ENCODE measurements at places on chromosomes 11 and 22.

DNA sequence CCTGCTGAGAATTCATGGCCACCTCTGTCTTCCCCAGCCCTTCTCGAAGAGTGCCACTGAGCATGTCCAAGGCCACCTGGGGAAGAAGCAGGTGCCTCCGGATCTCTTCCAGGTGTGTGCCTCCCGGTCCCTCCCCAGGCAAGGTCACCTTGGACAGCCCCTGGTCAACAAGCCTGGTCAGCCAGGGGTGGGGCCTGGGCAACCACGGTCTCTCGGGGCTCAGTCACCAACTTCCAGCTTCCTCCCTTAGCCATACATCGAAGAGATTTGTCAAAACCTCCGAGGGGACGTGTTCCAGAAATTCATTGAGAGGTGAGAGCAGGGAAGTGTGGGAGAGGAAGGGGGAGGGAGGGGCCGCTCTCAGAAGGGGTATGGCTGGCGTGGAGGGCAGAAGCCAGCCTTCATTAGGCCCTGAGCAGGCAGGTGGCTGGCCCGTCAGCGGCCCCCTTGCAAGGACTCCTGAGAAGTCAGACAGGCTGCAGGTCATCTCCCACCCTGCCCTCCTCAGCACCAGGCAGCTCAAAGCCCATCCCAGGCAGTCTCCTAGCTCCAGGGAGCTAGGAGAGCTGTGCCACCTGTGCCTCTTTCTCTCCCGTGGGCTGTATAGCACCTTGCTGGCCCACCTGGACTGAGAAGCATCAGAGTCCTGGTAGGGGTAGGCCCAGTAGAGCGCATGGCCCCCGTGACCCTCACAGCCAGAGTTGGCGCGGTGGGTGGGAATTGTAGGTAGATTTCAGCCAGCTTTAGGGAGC lies 9.3 kb upstream of the ANKRD13D start:
- DNase-seq = no peak

GRCh38 chr11:22991196-22991595 lies 130.9 kb upstream of the CCDC179 start:
- DNase-seq = no peak

- no peak for DNase-seq
These were observed 60.4 kb downstream of the IMMP1L start for GRCh38 chr11:31449040-31449439.

- DNase-seq = no peak
These were observed 64.8 kb downstream of the RPUSD4 start for GRCh38 chr11:126146454-126147192.

GRCh38 chr11:131601586-131601985 lies 231.2 kb downstream of the NTM start:
- no peak for DNase-seq

GRCh38 chr11:2250041-2250440 lies 20.3 kb downstream of the ASCL2 start:
- DNase-seq = no peak

- DNase-seq = no peak
These were observed 24.1 kb downstream of the IRAG1 start for GRCh38 chr11:10669258-10670033.

DNA sequence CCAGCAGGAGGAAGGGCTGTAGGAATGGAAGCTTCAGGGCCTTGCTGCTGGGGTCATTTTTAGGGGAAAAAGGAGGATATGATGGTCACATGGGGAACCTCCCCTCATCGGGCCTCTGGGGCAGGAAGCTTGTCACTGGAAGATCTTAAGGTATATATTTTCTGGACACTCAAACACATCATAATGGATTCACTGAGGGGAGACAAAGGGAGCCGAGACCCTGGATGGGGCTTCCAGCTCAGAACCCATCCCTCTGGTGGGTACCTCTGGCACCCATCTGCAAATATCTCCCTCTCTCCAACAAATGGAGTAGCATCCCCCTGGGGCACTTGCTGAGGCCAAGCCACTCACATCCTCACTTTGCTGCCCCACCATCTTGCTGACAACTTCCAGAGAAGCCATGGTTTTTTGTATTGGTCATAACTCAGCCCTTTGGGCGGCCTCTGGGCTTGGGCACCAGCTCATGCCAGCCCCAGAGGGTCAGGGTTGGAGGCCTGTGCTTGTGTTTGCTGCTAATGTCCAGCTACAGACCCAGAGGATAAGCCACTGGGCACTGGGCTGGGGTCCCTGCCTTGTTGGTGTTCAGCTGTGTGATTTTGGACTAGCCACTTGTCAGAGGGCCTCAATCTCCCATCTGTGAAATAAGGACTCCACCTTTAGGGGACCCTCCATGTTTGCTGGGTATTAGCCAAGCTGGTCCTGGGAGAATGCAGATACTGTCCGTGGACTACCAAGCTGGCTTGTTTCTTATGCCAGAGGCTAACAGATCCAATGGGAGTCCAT lies 14.1 kb downstream of the IL10RA start:
- no peak for DNase-seq

DNA sequence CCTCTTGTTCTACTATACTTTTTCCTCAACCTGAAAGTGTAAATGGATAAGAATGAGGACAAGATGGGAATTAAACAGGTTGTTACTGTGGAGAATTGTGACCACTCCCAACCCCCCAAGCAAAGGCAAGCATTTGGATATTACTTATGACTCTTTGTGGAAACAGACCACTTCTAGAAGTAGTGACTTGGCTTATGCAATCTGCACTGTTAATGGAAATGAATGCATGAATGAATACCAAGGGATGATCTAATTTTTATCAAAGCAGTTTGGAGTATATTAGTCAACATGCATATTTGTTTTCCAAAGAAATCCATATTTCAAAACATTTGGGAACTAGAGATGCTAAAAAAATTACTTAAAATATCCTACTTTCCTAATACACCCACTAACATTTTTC lies 35.3 kb downstream of the AMOTL1 start:
- DNase-seq = no peak

GRCh38 chr11:28104984-28105383 lies 3.0 kb downstream of the KIF18A start:
- no peak for DNase-seq

DNA sequence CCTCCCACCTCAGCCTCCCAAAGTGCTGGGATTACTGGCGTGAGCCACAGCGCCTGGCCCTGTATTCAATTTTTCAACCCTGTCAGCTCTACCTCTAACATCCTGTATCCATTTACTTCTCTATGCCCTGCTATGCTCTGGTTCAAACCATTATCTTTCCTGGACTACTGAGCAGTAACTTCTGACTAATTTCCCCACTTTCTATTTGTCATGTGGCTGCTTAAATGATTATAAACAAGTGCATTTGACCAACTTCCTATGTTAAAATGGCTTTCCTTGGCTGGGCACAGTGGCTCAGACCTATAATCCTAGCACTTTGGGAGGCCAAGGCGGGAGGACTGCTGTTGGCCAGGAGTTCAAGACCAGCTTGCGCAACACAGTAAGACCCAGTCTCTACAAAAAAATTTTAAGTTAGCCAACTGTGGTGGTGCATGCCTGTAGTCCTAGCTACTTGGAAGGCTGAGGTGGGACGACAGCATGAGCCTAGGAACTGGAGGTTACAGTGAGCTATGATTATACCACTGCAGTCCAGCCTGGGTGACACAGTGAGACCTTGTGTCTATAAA lies 2.1 kb downstream of the MED19 start:
- no peak for DNase-seq

- no peak for DNase-seq
These were observed 75.7 kb downstream of the GRAMD1B start for GRCh38 chr11:123505546-123506299.

- no peak for DNase-seq
These were observed 113.5 kb downstream of the SLC1A2 start for GRCh38 chr11:35305670-35306382.

DNA sequence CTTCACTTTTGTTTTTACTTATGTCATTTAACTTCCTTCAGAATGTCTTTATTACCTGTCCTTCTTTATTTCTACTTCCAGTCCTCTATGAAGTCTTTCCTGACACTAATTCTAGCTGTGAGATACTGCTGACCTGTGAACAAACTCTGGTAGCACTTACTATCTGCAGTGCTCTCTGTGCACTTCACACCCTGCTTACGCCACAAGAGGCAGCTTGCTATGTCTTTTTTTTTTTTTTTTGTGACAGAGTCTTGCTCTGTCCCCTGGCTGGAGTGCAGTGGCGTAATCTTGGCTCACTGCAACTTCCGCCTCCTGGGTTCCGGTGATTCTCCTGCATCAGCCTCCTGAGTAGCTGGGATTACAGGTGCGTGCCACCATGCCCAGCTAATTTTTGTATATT lies 10.7 kb downstream of the STIM1 start:
- DNase-seq = no peak
